GM12864 (cell line): ENCODE measurements at places on chromosomes 1 and 21.

- DNase-seq, result no peak
Observed at GRCh38 chr1:25193229-25193628, 39.1 kb downstream of the SYF2 start.

GRCh38 chr1:4489486-4489885, 164.9 kb upstream of the AJAP1 start:
- DNase-seq, result no peak

DNA sequence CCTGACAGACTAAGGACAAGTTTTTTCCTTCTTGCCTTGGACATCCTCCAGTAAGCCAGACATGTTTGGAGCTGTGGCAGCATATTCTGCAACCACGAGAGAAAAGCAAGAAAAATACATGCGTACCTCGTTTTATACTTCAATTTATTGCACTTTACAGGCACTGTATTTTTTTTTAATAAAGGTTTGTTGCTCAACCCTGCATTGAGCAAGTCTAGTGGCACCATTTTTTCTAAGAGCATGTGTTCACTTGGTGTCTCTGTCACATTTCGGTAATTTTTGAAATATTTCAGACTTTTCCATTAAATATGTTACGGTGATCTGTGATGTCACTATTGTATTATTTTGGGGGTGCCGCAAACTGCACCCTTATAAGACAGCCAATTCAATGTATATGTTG, 2.1 kb upstream of the SSX2IP start:
- no peak for DNase-seq

DNA sequence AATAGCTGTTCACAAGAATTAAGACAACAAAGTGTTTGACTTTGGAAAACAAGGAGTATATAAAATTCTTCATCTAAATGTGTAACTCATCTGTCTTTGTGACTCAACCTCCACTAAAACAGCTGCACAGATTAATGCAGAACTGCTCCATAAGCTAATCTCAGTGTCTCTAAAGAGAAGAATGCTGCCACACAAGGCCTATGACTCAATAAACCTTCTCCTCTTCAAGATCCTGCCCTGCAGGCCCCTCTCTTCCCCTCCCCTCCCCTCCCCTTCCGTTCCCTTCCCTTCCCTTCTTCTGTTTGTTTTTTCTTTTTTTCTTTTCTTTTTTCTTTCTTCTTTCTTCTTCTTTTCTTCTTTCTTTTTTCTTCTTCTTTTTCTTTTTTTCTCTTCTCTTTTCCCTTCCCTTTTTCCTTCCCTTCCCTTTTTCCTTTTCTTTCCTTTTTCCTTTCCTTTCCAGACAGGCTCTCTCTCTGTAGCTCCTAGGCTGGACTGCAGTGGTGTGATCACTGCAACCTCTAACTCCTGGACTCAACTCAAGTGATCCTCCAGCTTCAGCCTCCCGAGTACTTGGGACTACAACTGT, 1052.8 kb downstream of the BRINP3 start:
- DNase-seq, result no peak

GRCh38 chr1:94909486-94909885, 17.4 kb downstream of the CNN3 start:
- DNase-seq, result no peak

- no peak for DNase-seq
Observed at GRCh38 chr1:193703655-193704054, 517.2 kb upstream of the B3GALT2 start.

GRCh38 chr1:172136925-172137324, 283.6 kb upstream of the C1orf105 start:
- no peak for DNase-seq

GRCh38 chr1:29649189-29650040, 413.1 kb downstream of the PTPRU start:
- DNase-seq, result no peak

DNA sequence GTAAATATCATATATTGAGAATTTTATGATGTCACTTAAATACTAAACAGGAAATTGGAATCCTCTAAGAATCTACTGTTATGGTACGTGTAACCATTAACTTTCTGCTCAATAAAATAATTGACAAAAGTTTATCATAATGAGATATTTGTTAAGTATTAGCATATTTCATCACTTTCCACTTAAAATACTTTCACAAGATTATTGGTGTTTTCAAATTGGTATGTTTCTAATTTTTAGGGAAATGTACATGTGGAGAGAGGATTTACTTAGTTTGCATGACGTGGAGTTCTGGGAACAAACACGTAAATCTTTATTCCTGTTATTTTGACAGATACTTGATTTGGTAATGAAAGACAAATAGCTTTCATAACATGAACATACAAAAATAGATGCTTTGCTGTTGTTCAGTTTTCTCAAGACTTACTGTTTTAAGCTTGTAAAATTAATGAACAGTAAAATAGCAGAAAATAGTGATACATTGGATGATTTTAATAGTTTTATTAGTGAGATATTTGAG, 1.6 kb downstream of the SRSF11 start:
- DNase-seq, result no peak

DNA sequence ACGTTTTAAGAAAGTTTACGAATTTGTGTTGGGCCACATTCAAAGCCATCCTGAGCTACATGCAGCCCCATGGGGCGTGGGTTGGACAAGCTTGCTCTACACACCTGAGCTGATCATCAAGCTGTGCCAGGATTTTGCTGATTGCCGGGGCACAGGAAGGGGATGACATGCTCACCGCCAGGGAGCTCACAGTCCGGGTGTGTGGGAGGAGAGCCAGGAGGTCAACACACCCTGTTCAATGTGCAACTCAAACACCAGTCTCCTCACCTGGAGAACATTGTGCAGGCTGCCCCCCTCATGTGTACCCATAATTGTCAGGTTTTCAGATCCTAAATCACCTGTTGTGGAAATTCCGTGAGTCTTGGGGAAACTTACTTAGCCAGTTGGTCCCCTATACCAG, 969 bp downstream of the CYP4A11 start:
- DNase-seq, result no peak

DNA sequence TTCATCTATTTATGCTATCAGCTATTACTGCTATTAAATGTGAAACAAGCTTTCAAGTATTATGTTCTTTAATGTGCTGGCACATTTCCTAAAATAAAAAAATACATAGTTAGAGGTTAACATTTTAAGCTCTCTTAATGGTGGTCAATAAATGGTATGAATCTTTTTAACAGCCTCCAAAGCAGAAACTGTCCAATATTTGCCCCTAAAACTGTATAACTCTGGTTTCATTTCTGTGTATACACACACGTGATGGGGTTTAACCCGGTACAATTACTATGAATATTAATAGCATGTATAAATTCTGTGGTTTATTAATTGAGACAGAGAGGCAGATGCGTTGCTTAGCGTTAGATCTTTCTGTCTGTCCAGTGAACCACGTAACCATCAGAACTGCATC, 2.2 kb downstream of the ESRRG start:
- no peak for DNase-seq

DNA sequence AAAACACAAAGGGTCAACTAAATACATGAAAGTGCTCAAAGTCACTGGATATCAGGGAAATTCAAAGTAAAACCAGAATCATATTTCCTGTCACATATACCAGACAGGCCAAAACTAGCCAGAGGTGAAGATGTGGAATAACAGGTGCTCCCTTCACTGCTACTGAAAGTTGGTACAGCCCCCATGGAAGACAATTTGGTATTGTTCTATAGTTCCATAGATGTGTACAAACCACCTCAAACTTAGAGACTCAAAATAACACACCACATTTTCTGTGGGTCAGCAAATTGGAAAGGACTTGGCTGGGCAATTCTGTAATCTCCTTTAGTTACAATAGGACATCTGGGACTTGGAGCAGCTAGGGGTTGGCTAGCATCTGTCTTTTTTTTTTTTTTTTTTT, 24.5 kb upstream of the SOAT1 start:
- no peak for DNase-seq

- DNase-seq, result no peak
Observed at GRCh38 chr1:219626865-219627264, 14.0 kb upstream of the ZC3H11B start.

GRCh38 chr1:119046429-119046784, 58.3 kb upstream of the TBX15 start:
- DNase-seq, result no peak
